ENCODE measurements at places on chromosomes 4 and X.

DNA sequence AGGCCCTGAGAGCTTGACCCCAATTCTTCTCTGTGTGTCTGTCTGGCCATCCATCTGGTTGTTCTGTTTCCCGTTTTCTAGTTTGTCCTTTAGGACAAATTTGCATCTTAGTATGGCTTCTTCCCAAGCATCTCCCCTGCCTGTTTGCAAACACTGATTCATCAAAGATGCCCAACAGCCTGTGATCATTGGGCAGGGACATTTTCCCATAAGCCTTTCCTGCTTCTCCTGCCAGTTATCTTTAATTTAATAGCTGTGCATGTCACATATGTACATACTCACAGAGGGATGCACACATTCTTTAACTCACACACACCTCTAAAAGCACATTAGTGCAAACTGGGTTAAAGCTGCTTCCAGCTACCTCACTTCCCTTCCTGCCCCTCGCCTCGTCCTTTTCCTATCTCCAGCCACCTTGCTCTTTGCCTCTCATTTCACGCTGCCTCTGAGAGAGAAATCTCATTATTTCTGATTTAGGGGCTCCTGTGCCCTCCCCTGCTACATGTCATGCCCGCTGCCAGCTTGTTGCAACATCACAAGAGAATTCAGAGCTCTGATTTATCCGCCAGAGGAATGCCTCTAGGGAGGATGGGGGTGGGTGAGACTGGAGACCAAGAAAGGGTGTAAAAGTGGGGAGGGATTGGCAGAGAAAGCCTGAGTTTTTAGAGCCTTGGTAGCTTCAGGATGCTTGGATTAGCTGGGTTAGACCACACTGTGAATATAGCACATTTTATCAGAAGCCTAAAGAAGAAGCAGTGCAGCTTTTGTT is 100.6 kb downstream of the NHS start:
- DNase-seq, result no peak

GRCh38 chrX:72693477-72693876 is 20.6 kb downstream of the PHKA1 start:
- DNase-seq, result no peak

DNA sequence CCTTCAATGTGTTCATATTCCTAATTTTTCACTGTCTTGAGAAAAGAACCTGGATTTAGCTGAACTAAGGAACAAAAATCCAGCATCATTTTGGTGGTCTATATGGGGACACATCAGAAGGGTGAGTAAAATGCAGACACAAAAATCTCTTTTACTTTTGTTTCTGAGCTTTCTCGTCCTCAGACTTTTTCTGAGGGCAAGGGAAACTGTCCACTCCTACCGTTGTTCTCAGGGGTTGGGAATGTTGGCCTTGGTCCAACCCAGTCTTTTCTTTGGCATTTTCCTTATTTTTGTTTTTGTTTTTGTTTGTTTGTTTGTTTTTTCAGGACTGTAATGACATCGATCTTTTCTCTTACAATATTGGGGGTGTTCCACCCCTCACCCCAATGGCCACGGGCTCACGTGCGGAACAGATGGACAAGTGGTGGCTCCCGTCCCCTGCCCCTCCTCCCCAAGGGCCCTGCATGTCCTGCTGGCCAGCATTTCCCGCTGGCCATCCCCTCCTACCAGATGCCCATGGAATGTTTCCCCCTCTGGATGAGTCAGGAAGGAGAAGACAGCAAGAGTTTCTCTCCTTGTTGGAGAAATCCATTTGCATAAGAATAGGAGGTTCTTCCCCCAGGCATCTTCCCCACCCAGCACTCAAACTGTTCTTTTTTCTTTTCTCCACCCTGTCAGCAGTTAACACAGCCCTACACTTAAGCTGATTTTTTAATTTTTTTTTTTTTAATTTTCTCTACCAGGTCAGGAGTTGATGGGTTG is 305.4 kb upstream of the NDST4 start:
- DNase-seq, result no peak

- DNase-seq, result no peak
These were observed 142.9 kb downstream of the BCOR start for GRCh38 chrX:39954851-39955250.

GRCh38 chrX:1527457-1527856 is 9.5 kb downstream of the P2RY8 start:
- no peak for DNase-seq

DNA sequence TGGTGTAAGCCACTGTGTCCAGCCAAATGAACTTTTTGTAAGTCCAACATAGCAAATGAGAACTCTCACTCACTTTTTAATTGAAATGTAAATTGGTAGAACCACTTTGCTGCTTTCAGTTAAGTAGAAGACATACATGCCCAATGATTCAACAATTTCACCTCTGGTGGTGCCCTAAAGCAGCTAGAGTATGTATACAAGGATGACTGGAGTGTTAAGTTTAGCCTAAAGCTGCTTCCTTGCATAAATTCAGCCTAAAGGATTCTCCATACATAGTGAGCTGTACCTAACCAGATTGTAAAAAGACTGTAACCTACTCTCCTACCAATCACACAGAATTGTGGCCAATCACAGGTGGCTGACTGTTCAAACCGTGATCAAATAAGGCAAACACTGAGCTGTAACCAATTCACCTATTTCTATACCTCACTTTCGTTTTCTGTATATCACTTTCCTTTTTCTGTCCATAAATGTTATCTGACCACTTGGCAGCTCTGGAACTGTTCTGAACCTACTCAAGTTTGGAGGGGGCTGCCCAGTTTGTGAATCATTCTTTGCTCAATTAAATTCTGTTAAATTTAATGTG is 39.9 kb downstream of the PDS5A start:
- DNase-seq, result no peak

GRCh38 chr4:2560167-2560566 is 23.7 kb downstream of the FAM193A start:
- no peak for DNase-seq

GRCh38 chr4:80062527-80062926 is 10.5 kb downstream of the ANTXR2 start:
- no peak for DNase-seq

DNA sequence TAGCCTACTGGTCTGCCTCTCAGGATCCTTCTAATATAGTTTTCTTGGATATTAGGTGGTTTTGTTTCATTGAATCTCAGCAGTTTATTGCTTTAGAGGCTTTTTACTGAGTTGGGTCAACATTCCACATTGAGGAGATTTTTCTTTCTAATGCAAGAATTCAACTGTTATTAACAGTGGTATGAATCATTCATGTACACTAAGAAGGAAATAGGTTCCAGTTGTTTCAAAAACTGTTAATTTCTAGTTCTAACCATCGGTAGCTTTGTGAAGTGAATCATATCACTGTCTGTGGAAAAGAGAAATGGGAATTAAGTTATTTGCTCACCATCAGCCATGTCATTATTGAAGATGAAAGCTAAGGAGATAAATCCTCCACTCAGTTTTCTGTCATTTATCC is 331.5 kb downstream of the RPA4 start:
- no peak for DNase-seq

GRCh38 chr4:36290641-36291040 is 9.2 kb downstream of the DTHD1 start:
- DNase-seq, result no peak

- DNase-seq, result no peak
These were observed 21.4 kb downstream of the REELD1 start for GRCh38 chr4:146235654-146236177.

- no peak for DNase-seq
These were observed 327.8 kb downstream of the ARHGAP10 start for GRCh38 chr4:148059617-148060180.

DNA sequence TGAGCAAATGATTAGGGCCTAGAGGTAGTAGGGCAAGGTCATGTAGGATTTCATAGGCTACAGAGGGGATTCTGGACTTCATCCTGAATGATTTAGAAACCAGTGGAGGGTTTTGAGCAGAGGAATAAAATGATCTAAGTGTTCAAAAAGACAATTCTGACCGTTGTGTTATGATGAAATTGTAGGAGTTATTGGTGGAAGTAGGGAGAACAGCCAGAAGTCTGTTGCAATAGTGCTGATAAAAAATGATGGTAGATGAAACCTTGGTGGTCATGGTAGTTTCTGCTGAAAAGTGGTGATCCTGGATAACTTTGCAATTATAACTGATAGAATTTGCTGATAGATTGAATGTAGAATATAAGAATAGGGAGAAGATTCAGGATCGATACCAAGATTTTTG is 60.2 kb downstream of the MID1IP1 start:
- no peak for DNase-seq

Data from RCC 7860 (cell line).